ENCODE measurements at places on chromosomes 6 and 20.
A peak's percentile ranks its signal among the peaks of the same experiment; 100 is the strongest.

GRCh38 chr20:64015635-64016034, 20.3 kb upstream of the C20orf204 start:
- DNase-seq: no peak

DNA sequence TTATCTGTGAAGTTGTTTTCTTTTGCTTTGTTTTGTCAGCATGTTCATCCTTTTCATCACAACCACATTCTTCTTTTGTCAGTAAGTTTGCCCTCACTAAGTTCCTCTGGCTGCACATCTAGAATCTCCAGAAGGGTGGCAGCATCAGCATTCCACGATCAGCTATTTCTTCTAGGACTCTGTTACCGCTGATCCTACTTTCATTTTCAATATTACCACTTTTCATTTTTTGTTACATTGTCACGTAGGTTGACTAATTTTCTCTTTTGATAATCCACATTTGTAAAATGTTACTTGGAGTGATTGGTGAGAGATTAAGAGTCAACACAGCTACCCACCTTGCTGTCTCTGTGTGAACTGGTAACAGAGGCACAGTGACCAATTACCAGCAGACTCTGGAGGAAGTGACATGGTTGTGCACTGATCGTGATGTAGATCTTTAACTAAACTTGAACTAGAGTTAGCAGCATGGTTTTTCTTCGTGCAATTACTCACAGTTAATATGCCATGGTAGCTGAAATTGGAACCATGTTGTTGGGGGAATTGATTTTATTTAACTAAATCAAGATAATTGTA, 307.9 kb upstream of the SLC35B3 start:
- no peak for DNase-seq

DNA sequence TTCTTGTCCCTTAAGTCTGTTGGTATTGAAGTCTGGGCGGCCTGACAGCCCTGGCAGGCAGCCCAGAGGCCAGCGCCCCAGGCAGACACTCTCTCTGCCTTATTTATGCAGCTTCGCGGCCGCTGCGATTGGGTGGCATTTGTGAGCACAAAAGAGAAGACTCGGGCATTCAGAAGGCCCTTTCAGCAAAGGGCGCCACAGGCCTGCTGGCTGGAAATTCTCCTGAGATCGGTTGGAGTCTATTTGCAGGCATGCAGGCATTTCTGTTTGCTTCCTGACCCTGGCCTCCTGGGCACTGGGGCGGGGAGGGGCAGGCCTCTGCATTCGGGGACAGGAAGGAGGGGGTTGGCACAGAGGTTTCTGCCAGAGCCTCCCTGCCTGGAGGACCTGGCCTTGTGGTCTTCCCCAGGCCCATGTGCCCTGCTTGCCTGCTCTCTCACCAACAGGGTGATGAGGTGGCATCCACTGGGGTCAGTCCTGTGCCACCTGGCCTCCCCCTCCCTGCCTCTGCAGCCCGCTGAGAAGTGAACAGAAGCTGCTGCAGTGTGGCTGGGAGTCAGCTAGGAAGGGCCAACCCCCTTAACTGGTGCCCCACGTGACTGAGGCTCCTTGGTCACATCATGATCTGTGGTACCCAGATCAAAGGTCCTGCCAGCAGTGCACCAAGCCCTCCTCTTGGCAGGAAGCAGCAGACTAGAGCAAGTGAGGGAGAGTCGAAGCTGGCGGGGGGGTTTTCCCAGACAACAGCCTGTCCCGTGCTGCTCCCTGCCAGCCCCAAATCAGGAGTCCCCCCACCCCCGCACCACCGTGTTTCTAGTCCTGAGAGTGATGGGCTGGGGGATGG, 16.6 kb upstream of the CCDC167 start:
- no peak for DNase-seq

GRCh38 chr6:25297823-25298522, 18.8 kb downstream of the CARMIL1 start:
- no peak for DNase-seq

GRCh38 chr20:24785141-24786110, 163.6 kb upstream of the CST7 start:
- DNase-seq: no peak

DNA sequence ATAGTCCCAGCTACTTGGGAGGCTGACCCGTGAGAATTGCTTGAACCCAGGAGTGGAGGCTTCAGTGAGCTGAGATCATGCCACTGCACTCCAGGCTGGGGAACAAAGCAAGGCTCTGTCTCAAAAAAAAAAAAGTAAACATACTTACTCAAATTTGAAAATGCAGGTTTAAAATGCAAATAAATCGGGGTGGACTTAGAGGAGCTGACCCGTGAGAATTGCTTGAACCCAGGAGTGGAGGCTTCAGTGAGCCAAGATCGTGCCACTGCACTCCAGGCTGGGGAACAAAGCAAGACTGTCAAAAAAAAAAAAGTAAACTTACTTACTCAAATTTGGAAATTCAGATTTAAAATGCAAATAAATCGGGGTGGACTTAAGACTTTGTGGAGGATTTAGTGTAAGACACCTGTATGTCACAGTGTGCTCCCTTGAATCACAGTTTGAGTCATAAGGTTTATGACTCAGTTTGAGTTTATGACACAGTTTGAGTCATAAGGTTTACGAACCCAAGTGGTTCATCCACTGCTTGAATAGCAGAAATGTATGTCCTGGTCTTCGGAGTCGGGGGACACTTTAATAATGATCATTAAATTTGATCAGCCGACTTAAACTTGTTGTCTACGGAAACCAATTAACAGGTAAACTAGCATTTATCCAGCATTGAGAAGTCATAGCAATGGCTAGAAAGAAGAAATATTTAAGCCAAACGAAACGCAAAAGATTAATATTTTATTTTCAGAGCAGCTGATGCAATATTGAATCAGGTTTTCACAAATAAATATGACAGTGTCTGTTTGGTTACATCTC, 6.8 kb upstream of the MRPS10 start:
- DNase-seq: no peak

- DNase-seq: peak; percentile 99
Observed at GRCh38 chr6:79810185-79810705, 137.1 kb downstream of the ELOVL4 start.

DNA sequence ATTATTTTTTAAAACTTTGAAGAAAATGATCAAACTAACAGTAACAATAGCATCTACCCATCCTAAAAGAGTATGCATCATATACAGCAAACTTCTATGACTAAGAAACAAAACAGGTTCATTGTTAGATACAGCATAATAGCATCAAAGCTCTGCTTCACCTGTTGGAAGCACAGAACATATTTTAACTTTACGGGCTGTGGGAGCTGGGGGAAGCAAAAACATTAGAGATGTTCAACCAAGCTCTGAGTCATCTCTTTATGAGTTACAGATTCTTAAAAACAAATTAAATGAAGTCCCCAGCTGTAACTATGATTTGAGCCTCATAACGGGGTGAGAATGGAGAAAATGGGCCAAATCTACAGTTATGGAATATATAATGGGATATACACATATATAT, 63.4 kb downstream of the SYNE1 start:
- DNase-seq: no peak

DNA sequence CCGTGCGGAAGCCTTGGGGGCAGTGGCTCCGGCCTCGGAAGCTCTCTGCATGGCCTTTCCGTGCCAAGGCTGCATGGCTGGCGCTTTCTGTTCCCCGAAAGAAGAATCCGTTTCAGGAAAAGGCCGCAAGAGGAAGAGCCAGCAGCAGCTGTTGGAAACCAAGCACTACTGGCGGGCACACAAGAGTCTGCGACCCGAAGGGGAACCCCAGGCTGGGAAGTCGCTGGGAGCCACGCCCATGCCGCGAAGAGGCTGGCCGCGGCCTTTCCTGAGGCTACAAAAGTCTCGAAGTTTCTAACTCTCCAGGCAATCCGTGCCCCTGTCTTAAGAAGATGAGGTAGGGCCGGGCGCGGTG, at the start of gene CGAS:
Gene CGAS, minus strand, starts transcription at position 191 of the 355 bp plus-strand sequence. Its CDS starts 116 bp downstream, at position 75.
- DNase-seq: no peak

DNA sequence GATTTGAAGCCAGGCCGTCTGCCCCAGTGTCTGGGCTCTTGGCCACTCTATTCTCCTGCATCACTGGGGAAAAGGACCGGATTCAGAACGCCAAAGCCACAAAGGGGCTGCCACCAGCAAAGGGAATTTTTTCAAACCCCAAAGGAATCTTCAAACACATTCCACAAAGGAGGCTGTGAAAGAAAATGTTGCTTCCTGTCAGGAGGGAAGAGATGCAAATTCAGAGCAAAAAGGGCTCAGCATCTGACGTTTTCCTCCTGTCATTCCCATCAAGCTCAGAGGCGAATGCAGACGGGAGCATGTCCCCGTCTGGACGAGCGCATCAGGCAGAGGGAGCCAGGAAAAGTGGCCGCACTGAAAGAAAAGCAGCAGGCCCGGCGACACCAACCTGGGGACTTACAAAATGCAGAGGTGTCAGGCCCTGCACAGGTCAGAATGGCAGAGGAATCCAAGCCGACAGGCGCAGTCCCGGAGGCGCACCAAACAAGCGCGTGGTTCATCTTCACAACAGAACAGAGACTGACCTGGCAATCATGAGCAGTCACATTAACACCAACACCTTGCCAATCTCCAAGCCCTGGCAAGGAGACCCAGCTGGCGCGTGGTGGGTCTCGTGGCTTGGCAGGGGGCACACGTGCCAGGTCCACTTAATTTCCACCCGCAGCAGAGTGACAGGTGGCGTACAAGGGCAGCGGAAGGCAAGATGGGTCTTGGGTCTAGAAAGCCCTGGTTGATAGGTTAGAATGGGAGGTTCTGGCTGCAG, 62.8 kb downstream of the GRM4 start:
- DNase-seq: no peak

DNA sequence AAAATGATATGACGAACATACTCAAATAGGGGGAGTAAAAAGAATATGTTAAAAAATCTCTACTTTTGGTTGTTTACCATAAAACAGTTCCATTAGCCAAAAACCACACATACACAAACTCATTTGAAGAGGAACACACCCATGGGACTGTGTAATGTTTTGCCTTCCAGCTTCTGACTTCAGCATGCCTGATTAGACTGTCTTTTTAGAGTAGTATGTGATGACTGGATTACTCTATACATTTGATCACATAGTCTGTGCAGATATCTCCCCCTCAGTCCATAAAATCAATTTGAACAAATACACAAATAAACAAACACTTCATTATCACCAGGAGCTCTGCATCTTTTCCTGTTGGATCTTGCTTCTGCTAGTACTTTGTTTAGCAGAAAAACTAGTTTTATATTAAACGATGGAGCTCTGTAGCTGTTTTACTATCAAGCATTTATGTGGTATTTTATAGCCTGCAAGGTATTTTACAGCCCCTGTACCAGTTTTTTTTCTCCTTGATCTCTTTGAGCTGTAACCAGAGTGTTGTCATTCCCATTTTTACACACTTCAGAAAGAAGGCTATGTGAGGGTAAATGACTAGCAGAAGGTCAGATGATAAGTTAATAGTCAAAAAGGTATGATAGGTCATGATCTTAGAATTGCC, 866.5 kb upstream of the MAP3K7 start:
- no peak for DNase-seq

GRCh38 chr6:125981571-125982185, 4.7 kb upstream of the TRMT11 start:
- DNase-seq: no peak

GRCh38 chr6:150198532-150198931, 55.7 kb downstream of the PPP1R14C start:
- DNase-seq: no peak

DNA sequence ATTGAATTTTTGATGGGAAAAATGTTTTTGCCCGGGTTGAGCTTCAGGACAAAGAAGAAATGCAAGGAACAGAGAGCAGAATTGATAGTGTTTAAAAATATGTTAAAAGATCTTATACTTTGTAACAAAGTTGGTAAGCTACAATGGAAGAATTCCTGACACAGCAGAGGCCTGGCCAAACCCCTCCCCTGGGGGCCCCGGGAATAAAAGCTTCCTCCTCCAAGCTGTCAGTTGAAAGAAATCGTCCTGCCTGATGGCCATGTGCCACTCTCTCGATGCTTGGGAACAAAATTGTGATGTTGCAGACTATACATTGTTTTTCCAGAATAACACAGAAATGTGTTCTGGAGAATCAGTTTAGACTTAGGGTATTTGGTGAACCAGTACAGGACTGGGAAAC, 14.2 kb upstream of the TOX2 start:
- no peak for DNase-seq

DNA sequence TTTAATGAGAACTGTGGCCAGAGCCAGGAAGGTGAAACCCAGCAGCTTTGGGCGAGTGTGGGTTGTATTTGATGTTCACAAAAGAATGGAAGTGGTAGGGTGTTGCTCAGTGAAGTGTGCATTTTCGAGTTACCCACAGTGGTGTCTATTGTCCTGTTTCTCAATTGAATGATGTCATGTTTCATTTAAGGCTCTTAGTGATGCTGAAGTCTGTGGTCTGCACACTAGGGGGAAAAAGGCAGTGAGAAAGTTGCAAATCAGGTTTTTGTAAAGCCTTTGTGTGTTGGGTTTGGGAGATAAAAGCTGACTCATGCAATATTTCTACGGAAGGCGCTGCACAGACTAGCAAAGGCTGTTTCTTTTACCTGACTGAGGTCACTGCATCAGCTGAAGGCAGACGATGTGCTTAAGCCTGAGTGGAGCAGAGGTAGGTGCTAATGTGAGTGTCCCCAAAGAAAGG, 121.1 kb downstream of the PLEKHG1 start:
- no peak for DNase-seq

Data from NCI-H2081 treated with DMSO at 0.1 percent for 48 hours (cell line).